ENCODE measurements at places on chromosomes 7 and 10.

GRCh38 chr7:5634107-5634950 is 147.1 kb downstream of the RNF216 start:
- H3K27ac ChIP-seq = no peak overlapping the region
- no peaks in the 10 kb centered on the region for H3K27me3 ChIP-seq
- peaks cover 3% of the 10 kb centered on the region for H3K36me3 ChIP-seq
- no peaks in the 10 kb centered on the region for H3K4me1 ChIP-seq

- no peak overlapping the region for H3K27ac ChIP-seq
- no peak for DNase-seq
Observed at GRCh38 chr10:95275726-95276366, 15.0 kb downstream of the PDLIM1 start.

DNA sequence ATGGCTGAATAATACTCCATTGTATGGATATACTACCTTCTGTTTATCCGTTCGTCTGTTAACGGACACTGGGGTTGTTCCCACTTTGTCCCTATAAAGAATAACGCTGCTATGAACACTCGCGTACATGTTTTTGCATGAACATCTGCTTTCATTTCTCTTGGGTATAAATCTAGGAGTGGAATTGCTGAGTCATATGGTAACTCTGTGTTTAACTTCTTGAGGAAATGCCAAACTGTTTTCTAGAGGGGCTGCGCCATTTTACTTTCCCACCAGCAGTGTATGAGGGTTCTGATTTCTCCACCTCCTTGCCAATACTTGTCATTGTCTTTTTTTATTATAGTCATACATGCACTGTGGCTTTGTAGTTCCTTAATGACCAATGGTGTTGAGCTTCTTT is 20.6 kb upstream of the RASSF4 start:
- H3K27ac ChIP-seq = no peak overlapping the region
- no peak overlapping the region for H3K4me3 ChIP-seq
- H3K27me3 ChIP-seq = no peaks in the 10 kb centered on the region
- H3K4me1 ChIP-seq = peaks cover 17% of the 10 kb centered on the region
- DNase-seq = no peak

DNA sequence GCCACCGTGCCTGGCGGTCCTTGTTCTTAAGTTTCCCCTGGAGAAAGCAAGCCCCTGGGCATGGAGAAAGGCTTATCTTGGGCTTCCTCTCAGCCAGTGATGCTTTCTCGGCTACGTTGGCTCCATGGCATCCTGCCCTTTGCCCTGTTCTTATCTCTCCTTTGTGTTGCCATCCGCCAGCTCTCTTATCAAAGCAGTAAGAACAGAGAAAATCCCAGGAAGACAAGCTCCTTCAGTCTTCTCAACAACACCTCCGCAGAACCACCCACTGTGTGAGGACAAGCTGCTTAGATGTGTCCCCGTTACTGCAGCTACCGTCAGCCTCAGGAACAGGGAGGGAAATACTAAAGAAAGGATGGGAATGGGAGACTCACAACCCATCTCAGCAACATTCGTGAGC is 3.3 kb downstream of the PLEKHS1 start:
- H3K4me3 ChIP-seq = no peak overlapping the region
- no peak for DNase-seq
- H3K4me1 ChIP-seq = no peaks in the 10 kb centered on the region
- no peaks in the 10 kb centered on the region for H3K27me3 ChIP-seq

DNA sequence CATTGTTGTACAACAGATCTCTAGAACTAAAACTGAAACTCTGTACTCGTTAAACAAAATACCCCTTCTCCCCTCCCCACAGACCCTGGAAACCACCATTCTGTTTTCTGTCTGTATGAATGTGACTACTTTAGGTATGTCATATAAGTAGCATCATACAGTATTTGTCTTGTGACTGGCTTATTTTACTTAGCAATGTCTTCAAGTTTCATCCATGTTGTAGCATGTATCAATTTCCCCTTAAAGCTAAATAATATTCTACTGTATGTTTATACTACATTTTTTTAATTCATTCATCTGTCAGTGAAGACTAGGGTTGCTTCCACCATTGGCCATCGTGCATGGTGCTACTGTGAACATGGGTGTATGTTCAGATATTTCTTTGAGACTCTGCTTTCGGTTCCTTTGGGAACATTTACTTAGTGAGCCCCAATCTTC is 71.2 kb upstream of the RPA3 start:
- H3K27ac ChIP-seq = no peak overlapping the region
- no peak overlapping the region for H3K4me3 ChIP-seq
- no peaks in the 10 kb centered on the region for H3K27me3 ChIP-seq
- H3K36me3 ChIP-seq = no peaks in the 10 kb centered on the region
- H3K4me1 ChIP-seq = no peaks in the 10 kb centered on the region
